ENCODE measurements at places on chromosomes 3 and 15.
A peak's percentile ranks its signal among the peaks of the same experiment; 100 is the strongest.

GRCh38 chr15:37098468-37099318 lies 1.7 kb downstream of the MEIS2 start:
- peak; percentile 20 for DNase-seq

GRCh38 chr3:111831840-111832239 lies 27.2 kb upstream of the PHLDB2 start:
- DNase-seq: no peak

GRCh38 chr3:49358884-49359225 lies 702 bp upstream of the GPX1 start:
- DNase-seq: no peak

- no peak for DNase-seq
Measured at GRCh38 chr3:3476669-3477068, 297.2 kb upstream of the CRBN start.

All from HL-60 (cell line).